ENCODE measurements at places on chromosomes 3 and 15. TPM values are rescaled to one million over a fixed set of nuclear protein-coding genes. Genes with fewer than 3 reads are reported as not detected.

- no peak for DNase-seq
Observed at GRCh38 chr3:138945709-138946662, 951 bp downstream of the FOXL2 start.

GRCh38 chr3:188712991-188713390, 458.8 kb upstream of the TPRG1 start:
- no peak for DNase-seq

DNA sequence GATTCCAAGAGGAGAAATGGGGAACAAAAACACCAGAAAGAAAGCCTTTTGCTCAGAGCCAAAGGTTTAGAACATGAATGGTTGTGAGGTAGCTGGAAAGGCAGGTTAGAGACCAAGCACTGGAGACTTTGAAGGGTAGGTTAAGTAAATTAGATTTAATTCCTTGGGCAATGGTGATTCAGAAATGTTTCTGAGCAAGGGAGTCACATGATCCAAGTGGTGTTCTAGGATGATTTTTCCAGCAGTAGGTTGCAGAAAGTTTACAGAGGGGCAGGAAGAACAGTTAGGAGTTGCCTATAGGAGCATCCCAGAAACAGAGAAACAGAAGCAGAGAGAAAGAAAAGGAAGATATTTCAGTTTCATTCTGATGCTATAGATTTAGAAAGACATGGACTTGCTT, 139.8 kb downstream of the WDR76 start:
- no peak for DNase-seq

GRCh38 chr3:10280177-10280529, 12.6 kb downstream of the GHRL start:
- DNase-seq, result no peak

- DNase-seq, result no peak
Observed at GRCh38 chr15:74552773-74553441, 11.9 kb downstream of the ARID3B start.

ATP8B4 gene
- total RNA-seq, result 5.9 TPM
